HAP-1 (cell line): ENCODE measurements at places on chromosomes 13 and 19.

- no peak for DNase-seq
These were observed 467 bp upstream of the CLN5 start for GRCh38 chr13:76991432-76991795.

GRCh38 chr19:8688930-8689329 lies 9.7 kb downstream of the ACTL9 start:
- no peak for DNase-seq

GRCh38 chr19:48239120-48239519 lies 16.6 kb downstream of the CARD8 start:
- no peak for DNase-seq

DNA sequence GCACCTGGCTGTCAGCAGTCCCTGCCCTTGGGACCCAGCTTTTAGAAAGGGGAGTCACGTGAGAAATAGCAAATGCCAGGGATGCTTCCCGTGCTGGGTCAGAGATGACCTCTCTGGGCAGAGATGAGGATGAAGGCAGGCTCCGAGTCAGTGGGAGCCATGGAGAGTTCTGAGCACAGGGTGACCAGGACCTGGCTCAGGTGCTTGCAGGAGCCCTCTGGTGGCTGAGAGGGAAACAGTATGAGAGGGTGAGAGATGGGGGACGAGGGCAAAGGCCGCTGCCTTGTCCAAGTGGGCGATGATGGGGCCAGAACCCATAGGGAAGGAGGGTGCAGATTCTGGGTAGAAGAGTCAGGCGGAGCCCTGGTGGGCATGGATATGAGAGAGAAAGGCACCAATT lies 15.8 kb downstream of the TMED1 start:
- no peak for DNase-seq

DNA sequence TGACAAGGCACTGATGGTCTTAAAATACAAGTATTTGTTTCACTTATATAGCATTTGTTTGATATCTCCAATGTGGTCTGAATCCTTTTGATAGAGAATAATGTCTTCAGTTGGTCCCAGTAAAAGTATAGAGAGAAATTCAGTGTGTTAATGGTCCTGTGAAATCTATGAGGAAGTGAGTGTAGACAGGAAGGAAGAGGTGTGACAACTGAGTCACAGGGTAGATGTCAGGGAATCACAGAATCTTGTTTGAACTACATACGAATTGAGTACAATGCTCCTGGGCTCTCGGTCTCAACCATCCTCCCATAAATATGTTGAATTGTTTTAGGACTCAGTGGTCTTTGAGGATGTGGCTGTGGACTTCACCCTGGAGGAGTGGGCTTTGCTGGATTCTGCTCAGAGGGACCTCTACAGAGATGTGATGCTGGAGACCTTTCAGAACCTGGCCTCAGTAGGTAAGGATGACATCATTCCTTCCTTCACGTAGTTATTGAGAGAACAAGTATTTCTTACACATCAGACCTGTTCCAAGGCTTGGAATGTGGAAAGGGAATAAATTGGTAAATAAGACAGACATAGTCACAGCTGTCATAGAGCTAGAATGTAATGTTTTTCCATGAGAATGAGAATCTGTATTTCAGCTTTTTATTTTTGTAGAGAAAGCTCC lies 9.1 kb downstream of the ZNF555 start:
- no peak for DNase-seq

DNA sequence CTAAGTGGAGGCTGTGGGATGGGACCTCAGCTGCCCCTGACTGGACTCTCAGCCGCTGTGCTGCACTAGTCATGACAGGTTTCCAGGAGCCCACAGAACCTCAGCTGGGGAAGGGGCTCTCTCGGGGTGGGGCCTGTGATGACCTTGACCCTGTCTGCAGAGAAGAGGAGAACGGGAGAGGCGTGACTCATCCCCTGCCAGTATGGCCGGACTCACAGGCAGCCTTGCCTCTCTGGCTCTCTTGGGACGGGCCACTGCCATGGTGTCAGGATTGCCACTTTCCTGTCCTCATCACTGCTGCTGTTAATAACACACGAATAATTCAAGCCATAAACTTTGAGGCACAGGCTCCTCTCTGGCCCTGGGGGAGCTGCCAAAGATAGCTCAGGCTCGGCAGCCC lies 295.3 kb downstream of the UQCRFS1 start:
- DNase-seq = no peak

DNA sequence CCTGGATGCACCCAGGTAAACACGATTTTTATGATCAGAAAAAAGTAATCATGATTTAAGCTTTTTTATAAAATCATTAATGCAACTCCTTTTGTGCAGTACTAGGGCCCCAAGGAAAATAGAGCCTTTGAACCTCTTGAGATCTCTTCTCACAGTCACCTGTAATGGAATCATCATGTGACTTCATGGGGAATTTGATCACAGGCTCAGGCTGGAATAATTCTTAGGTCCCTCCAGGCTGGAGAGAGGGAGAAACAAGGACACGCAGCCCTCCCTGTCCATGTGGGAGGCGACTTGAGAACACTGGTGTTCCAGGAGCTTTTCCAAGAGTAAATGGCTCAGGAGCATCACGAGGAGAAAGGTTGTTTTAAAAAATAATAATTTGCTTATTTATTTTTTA lies 156.1 kb downstream of the NUFIP1 start:
- no peak for DNase-seq

DNA sequence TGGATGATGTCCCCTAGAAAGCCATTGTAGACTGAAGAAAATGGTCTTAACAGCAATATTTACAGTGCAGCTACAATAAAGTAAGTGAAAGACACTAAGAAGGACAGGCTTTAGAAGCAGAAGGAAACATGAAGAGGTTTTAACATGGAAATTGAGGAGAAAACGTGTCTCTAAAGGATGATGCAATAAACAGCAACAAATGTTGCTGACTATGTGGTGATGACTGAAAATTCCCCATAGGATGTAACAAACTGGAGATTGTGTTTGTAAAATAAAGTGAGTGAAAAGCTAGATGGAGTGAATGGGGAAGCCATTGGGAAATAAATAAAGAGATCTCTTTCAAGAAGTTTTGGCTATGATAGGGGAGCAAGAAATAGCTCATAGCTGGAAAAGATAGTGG lies 186.7 kb upstream of the IPO5 start:
- DNase-seq = no peak

DNA sequence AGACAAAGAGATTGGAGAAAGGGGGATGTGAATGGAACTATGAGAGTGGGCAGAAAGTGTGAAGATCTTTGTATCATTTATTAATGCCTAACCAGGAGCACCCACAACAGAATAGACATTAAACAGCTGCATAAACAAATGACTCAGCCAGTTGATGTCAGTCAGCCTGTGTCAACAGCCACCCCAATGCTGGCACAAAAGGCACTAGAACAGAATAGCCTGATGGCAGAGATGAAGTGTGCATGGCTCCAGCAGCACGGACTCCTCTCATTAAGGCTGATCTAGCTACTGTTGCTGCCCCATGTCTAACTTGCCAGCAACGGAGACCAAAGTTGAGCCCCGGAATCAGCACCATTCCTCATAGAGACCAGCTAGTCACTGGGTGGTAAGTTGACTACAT lies 7.8 kb downstream of the CPB2 start:
- no peak for DNase-seq

GRCh38 chr19:50204811-50205675 lies 1.6 kb downstream of the MYH14 start:
- DNase-seq = peak; percentile 15

GRCh38 chr19:41945135-41945766 lies 13.9 kb downstream of the RABAC1 start:
- DNase-seq = no peak

GRCh38 chr19:48866692-48867091 lies 1.7 kb downstream of the PLEKHA4 start:
- no peak for DNase-seq

DNA sequence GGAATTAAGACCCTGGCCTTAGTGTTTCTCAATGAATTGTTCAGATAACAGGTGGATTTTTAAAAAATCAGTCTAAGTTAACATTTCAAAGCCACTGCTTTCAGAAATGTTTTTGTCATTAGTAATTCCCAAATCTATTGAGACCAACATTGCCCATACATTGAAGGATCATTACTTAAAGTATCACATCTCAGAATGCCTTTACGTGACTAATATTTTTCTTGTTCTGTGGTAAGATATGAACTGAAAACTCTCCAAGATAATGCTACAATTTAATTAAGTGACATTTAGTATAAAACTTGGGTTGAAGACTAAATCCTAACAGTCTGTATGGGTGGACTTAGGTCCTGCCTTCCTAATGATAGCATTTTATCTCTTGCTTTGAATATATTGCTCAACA lies 59.4 kb upstream of the POSTN start:
- DNase-seq = no peak

GRCh38 chr13:43935878-43936277 lies 56.2 kb downstream of the LACC1 start:
- no peak for DNase-seq

- DNase-seq = no peak
These were observed 24.1 kb downstream of the SHANK1 start for GRCh38 chr19:50695251-50696093.

- no peak for DNase-seq
These were observed 101.6 kb downstream of the RAP2A start for GRCh38 chr13:97535614-97536013.

DNA sequence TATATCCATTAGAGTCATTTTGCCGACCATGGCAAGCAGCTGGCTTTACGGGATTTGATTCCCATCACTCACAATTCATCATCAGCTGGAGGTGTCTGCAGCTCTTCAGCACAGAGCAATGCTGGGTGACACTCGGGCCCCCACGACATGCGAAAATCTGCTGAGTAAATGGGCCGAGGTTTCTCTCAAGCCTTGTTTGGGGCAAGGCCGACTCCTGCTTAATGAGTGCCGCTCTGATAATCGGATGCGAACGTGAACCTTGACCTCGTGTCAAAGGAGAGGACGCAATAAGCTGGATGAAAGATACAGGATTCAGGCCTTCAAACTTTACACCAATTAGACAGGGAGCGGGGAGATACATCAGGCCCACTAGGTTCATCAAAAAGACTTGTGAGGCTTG lies 65.2 kb downstream of the GGACT start:
- no peak for DNase-seq

DNA sequence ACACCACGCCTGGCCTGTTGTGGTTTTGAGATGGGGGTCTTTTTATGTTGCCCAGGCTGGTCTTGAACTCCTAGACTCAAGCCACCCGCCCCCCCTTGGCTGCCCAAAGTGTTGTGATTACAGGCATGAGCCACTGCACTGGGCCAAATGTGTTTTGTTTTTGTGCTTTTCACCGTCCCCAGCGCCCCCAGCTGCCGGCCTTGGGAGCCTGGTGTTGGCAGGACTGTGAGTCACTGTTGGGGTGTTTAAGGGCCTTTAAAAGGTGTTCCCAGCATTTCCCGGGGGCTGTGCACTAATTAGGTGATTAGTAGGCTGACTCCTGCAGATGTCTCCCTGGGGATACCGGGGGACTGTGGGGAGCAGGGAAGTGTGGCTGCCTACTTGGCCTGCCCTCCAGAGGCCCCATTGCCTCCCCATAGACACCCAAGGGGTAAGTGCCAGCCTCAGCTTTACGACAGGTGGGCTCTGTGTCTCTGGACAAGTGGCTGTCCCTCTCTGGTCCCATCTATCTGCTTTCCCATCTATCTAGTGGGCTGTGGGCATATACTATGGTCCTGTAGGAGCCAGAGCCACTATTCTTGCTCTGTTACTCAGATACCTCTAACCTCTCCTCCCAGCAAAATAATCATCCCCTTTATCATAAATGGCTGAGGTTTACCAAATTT lies 11.8 kb upstream of the TLE5 start:
- no peak for DNase-seq

GRCh38 chr13:113605461-113605860 lies 20.9 kb downstream of the TFDP1 start:
- DNase-seq = no peak

DNA sequence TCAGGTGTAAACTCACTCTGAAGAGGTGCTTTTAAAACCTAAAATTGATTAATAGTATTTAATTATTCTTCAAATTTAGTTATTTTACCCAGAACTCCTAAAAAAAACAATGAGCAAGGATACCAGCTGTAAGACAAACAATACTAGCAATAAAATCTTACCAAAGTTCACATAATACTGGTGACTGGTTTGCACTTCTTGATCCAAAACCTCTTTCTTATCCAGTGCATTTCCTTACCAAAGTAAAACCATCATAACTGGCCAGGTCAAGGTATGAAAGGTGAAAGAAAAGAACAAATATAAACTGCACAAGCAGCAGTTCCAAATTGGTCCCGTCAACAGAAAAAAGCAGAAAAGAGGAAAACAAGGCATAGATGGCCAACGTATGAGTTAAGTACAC lies 62.7 kb downstream of the PSPC1 start:
- DNase-seq = no peak

GRCh38 chr13:43933378-43933777 lies 53.7 kb downstream of the LACC1 start:
- no peak for DNase-seq

DNA sequence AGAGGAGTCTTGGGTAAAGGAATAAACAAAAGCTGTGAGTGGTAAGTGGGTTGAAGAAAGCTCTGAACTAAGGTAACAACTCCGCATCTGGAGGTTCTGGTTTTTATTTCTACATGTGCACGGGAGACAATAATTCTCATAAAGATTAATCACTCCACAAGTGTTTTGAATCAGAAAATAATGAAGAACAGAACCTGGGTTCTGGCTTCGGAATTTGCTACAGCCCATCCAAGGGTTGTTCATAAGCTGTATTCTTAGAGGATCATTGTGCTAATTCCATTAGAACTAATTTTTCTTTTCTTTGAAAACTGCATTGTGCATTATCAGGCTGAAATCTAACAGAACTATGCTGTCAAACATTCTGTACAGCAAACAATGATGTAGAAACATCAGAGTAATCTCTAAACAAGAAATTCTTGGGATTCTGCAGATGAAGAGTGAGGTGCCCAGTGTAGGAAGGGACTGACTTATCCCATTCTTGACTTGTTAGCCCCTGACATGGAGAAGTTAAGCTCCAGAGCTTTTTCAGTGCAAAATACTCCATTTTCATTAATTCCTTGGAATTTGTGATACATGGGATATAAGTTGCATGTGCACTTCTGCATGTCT lies 368.2 kb downstream of the COG6 start:
- no peak for DNase-seq

- DNase-seq = no peak
These were observed 428.5 kb downstream of the GPC6 start for GRCh38 chr13:93655154-93655553.

- no peak for DNase-seq
These were observed 22.4 kb downstream of the RANBP3 start for GRCh38 chr19:5955636-5955935.

- DNase-seq = no peak
These were observed 1.4 kb downstream of the FFAR2 start for GRCh38 chr19:35449359-35450043.

- DNase-seq = no peak
These were observed 1.2 kb upstream of the SBK2 start for GRCh38 chr19:55538132-55538531.

GRCh38 chr13:59631271-59631670 lies 532.5 kb downstream of the DIAPH3 start:
- no peak for DNase-seq

- DNase-seq = no peak
These were observed 3.5 kb downstream of the KLK1 start for GRCh38 chr19:50820086-50820485.

- DNase-seq = no peak
These were observed 1.1 kb downstream of the PPP5C start for GRCh38 chr19:46347985-46348384.

GRCh38 chr19:49421039-49421877 lies 2.0 kb downstream of the PTH2 start:
- peak; percentile 86 for DNase-seq
